Stimulated activated CD8-positive, alpha-beta memory T cell treated with anti-CD3 and anti-CD28 coated beads, Interleukin-7, amount 100 ng/mL, for 24 hours (primary cell): ENCODE measurements at places on chromosomes 2 and 18.

DNA sequence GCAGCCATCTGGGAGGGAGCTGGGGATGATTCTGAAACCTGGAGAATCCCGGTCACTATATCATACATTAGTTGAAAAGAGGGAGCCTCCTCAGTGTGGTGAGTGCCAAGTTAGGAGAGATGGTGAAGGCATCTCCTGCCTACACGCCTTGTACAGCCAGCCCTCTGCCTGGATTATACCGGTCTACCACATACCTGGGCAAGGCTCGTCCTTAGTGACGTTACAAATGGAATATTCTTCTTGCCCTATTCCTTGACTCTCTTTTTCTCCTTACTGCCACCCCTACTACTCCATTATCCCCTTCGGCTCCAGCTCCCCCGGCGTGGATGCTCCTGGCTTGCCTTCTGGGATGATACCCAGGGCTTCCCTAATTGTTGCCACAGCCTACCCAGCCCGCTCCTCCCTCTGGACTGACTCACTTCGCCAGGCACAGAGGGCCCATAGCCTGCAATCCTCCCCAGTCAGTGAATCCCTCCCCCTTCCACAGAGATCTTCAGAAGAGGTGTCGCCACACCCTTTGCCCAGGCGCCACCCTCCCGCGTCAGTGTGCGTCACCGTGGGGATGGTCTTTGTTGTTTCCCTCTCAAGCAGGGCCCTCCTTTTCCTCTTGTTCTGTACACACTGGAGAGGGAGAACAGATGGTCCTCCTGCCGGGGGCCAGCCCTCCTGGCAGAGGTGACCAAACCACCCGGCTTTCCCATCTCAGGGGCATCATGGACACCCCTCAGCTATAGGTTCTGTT lies 115.2 kb upstream of the EPAS1 start:
- DNase-seq, result no peak

- no peak for DNase-seq
These were observed 15.9 kb downstream of the KIDINS220 start for GRCh38 chr2:8821276-8822217.

- no peak for DNase-seq
These were observed 75.9 kb downstream of the ADCYAP1 start for GRCh38 chr18:980586-980985.

- no peak for DNase-seq
These were observed at the start of gene NEU2 for GRCh38 chr2:233032551-233033320. NEU2 (plus strand) TSS chr2:233032672; CDS start chr2:233032672, 0 bp downstream.

DNA sequence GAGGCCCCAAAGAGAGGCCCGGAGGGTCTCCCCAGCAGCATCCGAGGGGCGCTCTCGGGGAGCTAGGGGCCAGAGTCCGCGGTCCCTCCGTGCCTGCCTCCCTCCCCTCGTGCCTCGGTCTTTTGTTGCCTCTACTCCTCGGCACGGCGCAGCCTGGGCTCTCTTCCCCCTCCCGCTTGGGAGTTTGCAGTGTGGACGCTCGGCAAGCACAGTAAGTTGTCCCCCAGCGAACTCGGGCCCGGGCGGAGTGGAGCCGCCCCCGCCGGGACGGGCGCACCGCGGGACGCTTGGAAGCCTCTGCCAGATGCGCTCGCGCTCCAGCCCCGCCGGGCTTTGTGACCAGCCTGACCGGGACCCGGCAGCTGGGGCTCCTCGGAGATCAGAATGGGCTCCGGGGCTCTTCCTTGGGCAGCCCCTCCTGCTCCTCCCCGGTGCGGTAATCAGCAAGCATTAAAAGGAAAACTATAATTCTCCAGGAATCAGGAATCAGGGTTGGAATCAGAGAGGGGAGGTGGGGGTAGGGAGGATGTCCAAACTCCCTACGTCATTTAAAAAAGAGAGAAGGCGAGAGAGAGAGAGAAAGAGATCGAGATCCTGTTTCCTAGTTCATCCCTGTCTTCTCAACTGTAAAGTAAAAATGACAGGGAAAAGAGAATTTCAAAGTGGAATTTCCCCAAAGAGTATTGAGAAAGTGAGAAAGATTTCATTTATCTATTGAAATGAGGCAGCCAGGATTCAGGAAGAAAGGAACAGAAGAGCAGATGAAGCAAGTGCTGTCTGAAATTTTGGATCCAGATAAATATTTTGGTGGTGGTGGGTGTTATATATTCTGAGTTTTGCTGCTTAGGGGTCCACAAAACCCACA lies 786 bp upstream of the TMEM200C start:
- no peak for DNase-seq

DNA sequence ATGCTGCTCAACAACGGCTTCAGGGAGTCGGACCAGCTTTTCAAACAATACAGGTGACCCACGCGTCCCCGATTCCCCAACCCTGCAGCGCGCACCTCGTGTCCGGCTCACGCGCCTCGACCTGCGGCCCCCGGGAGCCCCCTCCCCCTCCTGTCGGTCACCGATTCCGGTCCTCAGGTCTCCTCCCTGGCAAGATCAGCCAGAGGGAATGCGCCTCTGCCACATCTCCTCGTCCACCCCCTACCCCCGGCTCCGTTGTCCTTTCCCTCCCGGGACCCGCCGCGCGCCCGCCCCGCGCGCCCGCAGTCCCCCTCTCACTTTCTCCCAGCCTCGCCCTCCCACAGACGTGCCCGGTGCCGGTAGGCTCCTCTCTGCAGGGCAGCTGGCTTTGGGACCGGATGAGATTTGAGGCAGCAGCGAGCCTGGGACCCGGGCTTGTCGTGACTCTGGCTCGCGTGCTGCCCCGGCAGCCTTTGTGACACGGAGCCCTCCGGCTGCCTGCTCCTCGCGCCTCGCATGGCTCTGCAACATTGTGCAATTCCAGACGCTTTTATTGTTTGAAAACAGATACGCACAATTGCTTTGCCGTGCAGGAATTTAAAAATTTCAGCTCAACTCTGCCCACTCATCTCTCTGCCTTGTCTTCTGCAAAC lies 558 bp downstream of the TTC39C start:
- no peak for DNase-seq

DNA sequence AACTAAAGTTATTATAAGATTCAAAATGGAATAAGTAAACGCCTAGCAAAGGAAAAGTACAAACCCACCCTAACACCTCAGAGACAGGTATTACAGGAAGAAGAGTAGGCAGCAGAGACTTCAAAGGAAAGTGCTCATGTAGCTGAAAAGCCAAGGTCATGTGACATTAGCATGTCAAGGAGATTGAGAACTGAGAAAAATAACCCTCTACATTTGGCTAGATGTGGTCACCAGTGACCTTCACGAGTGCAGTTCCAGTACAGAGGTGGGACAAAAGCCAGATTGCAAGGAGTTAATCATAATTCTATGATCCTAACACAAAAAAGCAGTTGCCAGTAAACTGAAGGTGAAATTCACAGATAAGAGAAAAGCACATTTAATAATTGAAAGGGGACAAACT lies 252.7 kb downstream of the ZEB2 start:
- DNase-seq, result no peak

DNA sequence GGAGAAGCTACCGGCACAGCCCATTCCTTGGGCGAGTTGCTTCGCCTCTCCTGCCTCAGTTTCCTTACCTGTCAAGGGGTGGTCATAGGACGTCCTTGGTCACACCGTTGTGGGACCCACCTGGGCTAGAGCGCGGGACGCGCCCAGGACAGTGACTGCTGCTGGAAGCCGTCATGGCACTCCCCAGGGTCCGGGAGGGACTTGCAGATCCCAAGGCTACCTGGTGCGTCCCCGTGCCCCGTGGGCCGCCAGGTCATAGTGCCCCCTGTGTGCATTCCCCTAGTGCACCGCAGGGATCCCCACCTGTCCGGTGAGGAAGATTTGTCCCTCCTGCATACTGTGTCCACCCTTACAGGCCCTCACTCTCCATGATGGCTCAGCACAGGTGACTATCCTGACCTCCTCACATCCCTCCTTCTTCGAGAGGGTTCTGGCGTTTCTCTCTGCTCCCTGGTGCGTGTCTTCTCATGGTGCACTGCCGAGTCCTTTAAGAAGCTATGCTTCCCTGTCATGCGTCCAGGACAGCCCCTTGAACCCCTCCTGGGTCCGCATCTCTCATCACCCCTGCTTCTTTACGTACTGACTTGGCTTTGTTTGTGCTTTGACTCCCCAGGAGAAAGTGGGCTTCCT lies 886 bp upstream of the STK25 start:
- no peak for DNase-seq

DNA sequence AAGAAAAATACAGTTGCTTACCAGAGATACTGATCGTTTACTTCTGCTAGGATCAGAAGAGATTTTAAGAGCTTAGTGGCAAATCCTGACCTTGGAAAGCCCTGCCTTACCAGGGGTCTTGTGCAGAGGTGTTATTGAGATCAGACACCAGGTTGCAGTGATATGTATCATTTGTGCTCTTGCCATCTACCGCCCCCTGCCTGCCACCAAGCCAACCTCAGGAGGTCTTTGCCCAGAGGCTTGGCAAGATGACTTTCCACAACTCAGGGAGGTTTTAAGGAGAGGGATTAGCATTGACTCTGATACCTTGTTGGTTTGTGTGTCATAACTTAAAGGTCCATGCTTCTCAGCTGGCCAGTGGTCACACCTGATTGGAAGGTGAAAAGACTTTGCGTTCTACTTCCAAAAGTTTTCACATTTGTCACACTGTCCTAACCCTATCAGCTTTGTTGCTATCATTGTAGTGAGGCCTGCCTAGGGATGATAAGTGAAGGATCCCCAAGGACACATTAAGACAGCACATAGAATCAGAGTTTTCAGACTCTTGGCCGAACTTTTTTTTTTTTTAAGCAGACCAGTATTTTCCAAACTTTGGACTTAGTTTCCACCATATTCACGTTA lies 46.2 kb upstream of the MGAT5 start:
- peak; percentile 27 for DNase-seq

DNA sequence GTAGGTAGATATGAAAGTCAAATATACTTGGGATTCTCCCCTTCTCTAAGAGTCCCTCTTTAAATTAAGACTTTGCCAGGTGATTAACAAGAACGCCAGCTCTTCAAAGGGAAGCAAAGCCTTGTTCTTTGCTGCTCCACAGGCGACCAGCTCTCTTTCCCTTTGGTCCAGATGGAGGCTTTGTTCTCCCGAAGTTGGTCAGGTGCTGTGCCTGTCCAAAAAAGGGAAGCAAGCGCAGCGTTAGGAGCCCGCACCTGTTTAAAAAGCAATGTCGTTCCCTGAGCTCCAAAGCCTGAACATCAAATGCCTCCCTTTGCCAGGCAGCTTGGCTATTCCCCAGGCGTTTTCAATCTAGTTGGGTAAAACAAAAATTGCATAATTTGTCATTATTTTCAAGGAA lies 1913.1 kb upstream of the PIK3C3 start:
- DNase-seq, result no peak

- DNase-seq, result no peak
These were observed 33.3 kb downstream of the ANXA4 start for GRCh38 chr2:69774984-69775982.

DNA sequence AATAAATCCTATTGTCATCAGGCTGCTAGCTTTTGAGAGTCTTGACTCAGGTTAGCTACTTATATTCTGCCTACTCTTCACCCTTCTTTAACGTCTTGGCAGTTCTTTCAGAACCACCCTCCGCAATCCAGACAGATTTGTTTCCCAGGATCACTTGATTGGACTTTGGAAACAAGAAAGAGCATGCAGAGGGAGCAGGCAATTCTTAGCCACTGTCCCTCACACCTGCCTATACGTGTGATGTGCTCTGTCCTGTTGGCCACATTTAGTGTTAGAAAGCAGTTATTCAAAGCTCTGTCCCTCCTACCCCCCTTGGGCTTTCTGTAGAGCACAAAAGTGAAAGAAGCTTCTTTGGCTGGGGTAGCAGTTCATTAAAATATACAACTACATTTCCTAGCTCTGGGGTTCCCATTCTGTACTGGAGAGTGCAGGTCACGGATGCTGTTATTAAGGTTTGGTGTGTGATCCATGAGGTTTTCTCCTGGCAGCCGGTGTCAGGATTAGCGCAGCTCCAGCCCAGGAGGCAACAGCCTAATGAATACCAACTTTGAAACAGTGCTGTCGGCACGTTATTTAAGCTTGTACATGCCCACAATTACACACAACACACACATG lies 6.3 kb downstream of the FZD5 start:
- DNase-seq, result no peak

DNA sequence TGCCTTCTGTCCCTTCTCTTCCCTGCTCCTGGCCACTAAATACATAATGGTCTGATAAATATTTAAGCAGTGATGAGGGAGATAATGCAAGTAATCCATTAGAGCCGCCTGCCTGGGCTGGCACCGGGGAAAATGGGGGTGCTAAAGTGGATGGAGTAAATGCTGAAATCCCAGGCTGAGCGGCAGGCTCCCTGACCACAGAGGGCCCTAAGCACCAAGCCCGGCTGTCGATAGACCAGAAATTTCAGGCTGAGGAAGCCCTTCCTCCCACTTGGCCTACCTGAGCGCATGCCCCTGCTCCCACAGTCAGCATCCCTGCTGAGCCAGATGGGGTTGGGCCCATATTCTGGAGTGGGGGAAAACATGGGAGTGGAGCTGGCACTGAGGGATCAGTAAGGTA lies 197.5 kb upstream of the SKOR2 start:
- DNase-seq, result no peak

GRCh38 chr18:46160050-46160798 lies 56.0 kb downstream of the HAUS1 start:
- DNase-seq, result no peak

DNA sequence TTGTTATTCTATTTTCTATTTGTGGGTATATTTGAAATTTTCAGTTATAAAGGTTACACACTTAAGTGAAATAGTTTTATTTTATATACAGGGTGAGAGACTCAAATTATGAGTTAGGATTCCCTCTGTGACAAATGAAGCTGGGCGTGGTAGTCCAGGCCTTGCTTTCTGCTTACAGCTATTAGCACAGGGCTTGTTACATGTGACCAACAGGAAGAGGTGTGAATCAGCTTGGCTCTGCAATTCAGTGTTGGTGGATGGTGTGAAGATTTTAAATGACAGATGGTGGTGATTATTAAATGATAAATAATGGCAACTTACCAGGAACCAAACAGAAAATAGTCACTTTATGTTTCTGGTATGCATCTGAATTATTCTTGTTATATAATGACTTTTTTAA lies 64.4 kb upstream of the NOSTRIN start:
- no peak for DNase-seq

GRCh38 chr18:23585897-23586248 lies 433 bp downstream of the NPC1 start:
- DNase-seq, result no peak

DNA sequence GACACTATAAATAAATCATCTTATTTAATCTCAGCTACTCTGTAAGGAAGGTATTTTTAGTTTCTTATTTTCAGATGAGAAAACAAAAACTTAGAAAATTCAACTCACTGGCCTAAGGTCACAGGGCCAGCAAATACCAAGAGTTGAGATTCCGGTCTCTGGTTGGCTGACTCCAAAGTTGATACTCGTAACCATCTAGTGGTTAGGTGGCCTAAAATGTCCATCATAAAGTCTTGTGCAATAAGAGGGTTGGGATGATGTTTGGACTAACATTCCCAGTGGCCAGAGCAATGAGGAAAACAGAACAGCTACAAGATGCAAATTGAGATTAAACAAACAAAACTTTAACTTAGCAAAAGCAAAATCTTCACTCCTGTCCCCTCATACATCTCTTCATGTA lies 360.3 kb downstream of the FIGN start:
- DNase-seq, result no peak

DNA sequence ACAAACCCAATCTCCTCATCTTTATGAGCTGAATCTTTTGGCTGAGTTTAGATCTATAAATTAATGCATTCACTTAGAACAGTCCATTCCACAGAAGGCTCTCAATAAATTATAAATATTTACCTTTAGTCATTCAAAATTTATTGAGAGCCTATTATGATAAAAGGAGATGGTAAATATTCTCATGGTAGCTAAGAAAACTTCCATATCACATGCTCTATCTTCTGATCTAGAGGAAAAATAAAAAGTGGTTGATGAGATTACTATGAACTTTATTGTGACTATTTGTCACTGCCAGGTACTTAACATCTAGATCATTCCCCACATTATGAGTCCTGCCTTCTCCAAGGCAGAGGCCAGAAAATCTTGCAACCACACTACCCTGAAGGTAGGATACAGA lies 62.4 kb downstream of the L3MBTL4 start:
- no peak for DNase-seq
